ENCODE measurements at places on chromosomes 4 and X.

GRCh38 chr4:76194325-76194724 lies 19.3 kb downstream of the SCARB2 start:
- DNase-seq = no peak

DNA sequence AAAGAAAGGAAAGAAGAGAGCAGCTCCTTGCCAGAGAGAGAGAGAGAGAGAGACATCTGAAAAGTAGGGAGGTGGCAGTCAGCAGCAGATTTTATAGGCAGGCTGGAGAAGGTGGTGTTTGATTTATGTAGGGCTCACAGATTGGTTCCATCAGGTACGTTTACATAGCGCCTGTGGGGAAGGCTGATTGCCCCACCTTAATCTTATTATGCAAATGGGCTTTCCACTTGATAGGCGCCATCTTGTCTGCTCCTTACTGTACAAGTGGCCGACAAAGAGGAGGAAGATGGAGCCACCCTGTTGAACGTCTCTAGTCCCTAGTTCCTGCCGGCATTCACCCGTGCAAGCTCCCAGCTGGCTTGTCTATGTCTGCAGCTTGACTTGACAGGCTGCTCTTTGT lies 49.1 kb upstream of the DHRSX start:
- DNase-seq = no peak

GRCh38 chr4:12658146-12658545 lies 826.0 kb downstream of the RAB28 start:
- DNase-seq = no peak

- DNase-seq = no peak
Measured at GRCh38 chr4:100962698-100963097, 384.6 kb downstream of the PPP3CA start.

DNA sequence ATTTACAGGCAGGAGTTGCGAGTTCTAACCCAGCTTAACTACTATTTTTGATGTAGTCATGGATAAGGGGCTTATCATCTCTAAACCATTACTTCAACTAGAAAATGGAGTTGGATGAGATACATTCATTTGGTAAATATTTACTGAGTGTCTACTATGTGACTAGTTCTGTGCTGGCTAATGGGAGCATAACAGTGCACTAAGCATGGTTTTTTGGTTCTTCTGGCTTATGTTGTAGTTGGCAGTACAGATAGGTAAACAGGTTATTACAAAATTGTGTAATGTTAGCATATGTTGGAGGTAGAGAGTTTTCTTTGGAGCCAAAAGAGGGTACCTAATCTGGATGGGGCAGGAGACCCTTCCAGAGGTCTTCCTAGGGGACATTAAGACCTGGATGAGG lies 25.8 kb upstream of the PI4K2B start:
- DNase-seq = no peak

- DNase-seq = no peak
Measured at GRCh38 chr4:150079081-150079581, 886 bp downstream of the DCLK2 start.

DNA sequence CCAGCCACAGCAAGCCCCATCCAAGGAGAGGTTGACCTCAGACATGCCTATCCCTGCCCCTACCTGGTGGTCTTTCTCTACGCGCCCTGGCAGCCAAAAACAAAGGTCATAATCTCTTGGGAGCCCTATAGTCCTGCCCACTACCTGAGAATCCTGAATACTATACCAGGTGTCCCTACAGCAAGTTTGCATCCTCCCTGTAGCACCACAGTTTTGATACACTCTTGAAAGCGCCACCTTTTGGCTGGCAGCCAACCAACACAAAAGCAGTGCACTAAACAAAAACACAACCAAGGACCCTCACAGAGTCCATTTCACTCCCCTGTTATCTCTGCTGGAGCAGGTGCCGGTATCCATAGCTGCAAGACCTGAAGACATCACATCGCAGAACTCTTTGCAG lies 523.8 kb upstream of the CPEB2 start:
- no peak for DNase-seq

GRCh38 chr4:72378901-72379300 lies 190.1 kb downstream of the ADAMTS3 start:
- DNase-seq = no peak

DNA sequence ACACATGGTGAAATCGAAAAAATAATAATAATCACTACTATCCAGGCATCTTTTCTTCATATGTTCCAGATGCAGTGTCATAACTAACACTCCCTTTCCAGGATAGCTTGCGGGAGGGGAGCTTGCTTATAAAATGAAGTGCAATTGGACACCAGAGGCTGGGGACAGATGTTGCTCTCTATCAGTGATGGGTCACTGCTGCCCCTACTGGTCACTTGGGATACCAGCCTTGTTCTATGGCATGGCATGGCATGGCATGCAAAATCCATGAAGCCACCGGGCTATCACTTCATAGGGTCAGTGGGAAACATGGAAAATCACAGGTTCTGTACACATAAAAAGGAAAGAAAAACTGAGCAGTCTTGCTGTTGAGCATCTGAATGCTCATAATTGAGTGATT lies 168.1 kb downstream of the GLRA2 start:
- no peak for DNase-seq

- DNase-seq = no peak
Measured at GRCh38 chr4:139619644-139620043, 46.0 kb upstream of the MGST2 start.
